ENCODE measurements at places on chromosomes 4 and X. TPM values are rescaled to one million over a fixed set of nuclear protein-coding genes. Genes with fewer than 3 reads are reported as not detected.

- DNase-seq = peak; percentile 25
- no peaks in the 10 kb centered on the region for H3K27me3 ChIP-seq
- H3K36me3 ChIP-seq = no peaks in the 10 kb centered on the region
- no peak overlapping the region for H3K4me3 ChIP-seq
- no peak overlapping the region for H3K27ac ChIP-seq
- no peaks in the 10 kb centered on the region for H3K4me1 ChIP-seq
Measured at GRCh38 chrX:80879143-80879542, 69.5 kb upstream of the BRWD3 start.

DNA sequence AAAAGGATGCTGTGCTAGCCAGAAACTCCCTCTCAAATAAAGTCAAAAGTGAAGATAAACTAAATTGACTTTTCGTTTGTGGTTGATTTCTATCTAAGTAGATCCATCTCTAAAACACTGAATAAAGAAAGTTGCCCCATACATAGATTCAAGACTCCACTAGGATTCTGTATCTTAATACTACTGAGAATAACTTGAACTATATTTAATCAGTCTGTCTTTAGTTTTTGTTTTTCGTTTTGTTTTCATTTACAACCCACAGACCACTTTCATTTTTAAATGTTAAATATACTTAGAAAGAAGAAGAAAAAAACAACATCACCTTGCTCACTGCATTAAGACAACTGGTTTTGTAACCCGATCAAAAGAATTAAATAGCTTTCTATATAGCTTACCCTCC is 655.0 kb downstream of the RPA4 start:
- H3K27me3 ChIP-seq = no peaks in the 10 kb centered on the region
- no peak overlapping the region for H3K4me3 ChIP-seq
- no peaks in the 10 kb centered on the region for H3K4me1 ChIP-seq
- no peaks in the 10 kb centered on the region for H3K36me3 ChIP-seq

- H3K4me1 ChIP-seq = no peaks in the 10 kb centered on the region
- no peak overlapping the region for H3K27ac ChIP-seq
- H3K36me3 ChIP-seq = no peaks in the 10 kb centered on the region
Measured at GRCh38 chr4:167956676-167957075, 135.7 kb upstream of the ANXA10 start.

DNA sequence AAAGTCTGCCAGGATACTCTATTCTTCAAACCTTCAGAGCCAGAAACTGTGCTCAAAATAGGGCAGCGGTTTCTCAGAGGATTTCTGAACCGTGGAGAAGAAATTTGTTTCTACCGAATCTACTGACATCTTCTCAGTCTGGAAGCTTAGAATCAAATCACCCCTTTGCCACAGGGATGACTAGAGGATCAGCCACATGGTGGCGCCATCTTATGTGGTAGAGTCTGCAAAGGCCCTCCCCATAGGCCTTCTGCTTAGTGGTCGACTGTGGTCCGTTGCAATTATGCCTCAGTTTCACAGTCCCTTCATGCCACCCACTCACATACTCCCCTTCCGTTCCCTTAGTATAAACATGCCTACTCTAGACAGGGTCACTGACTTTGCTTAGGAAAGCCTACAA is 680.7 kb upstream of the SPANXN1 start:
- H3K4me1 ChIP-seq = no peaks in the 10 kb centered on the region
- no peak overlapping the region for H3K4me3 ChIP-seq
- no peaks in the 10 kb centered on the region for H3K36me3 ChIP-seq
- DNase-seq = no peak
- no peaks in the 10 kb centered on the region for H3K27me3 ChIP-seq

- DNase-seq = no peak
- no peak overlapping the region for H3K27ac ChIP-seq
Measured at GRCh38 chr4:89712141-89712540, 124.8 kb downstream of the SNCA start.

The EDNRA gene
- total RNA-seq = 35.7 TPM

DNA sequence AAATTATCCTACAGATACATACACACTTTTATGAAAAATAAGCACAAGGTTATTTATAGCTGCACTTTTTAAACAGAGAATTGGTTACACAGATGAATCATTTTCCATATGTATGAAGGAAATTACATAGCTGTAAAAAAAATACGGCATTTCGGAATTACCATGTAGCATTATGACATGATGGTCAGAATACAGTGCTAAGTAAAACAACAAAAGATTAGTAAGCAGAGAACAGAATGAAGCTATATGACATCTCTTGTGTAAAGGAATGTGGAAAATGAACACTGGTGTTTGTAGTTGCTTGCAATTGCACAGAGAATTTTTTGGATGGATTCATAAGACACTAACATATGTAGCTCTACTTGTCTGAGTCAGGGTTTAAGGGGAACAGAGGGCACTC is 1222.0 kb upstream of the PRKX start:
- DNase-seq = no peak
- no peaks in the 10 kb centered on the region for H3K36me3 ChIP-seq
- no peak overlapping the region for H3K4me3 ChIP-seq
- H3K4me1 ChIP-seq = no peaks in the 10 kb centered on the region

GRCh38 chrX:154040307-154040756 is 20.6 kb upstream of the IRAK1 start:
- peak overlapping the region; percentile 93 for H3K27ac ChIP-seq
- H3K36me3 ChIP-seq = no peaks in the 10 kb centered on the region
- DNase-seq = peak; percentile 66

- H3K4me1 ChIP-seq = no peaks in the 10 kb centered on the region
- no peak within 1 kb of the TSS for H3K27ac ChIP-seq
- no peaks in the 10 kb centered on the region for H3K36me3 ChIP-seq
- H3K4me3 ChIP-seq = no peak within 1 kb of the TSS
Measured at GRCh38 chr4:68129793-68130192, at the start of gene TMPRSS11F. Gene TMPRSS11F (minus strand): TSS chr4:68129869. CDS start chr4:68129820, 49 bp downstream.

- no peaks in the 10 kb centered on the region for H3K4me1 ChIP-seq
- H3K27me3 ChIP-seq = no peaks in the 10 kb centered on the region
- DNase-seq = no peak
- no peak overlapping the region for H3K4me3 ChIP-seq
- H3K27ac ChIP-seq = no peak overlapping the region
- H3K36me3 ChIP-seq = no peaks in the 10 kb centered on the region
Measured at GRCh38 chrX:83004012-83004411, 504.1 kb upstream of the POU3F4 start.

GRCh38 chrX:43087830-43088229 is 309.9 kb upstream of the PPP1R2C start:
- no peak overlapping the region for H3K27ac ChIP-seq
- no peaks in the 10 kb centered on the region for H3K27me3 ChIP-seq
- no peak for DNase-seq
- H3K4me1 ChIP-seq = no peaks in the 10 kb centered on the region
- H3K36me3 ChIP-seq = no peaks in the 10 kb centered on the region
- H3K4me3 ChIP-seq = no peak overlapping the region

- DNase-seq = no peak
- H3K4me1 ChIP-seq = no peaks in the 10 kb centered on the region
- no peaks in the 10 kb centered on the region for H3K27me3 ChIP-seq
- H3K27ac ChIP-seq = no peak overlapping the region
- no peaks in the 10 kb centered on the region for H3K36me3 ChIP-seq
Measured at GRCh38 chrX:152024710-152025109, 50.2 kb upstream of the GABRE start.

All from hepatocyte (in vitro differentiated cells).